NCI-H510A (cell line): ENCODE measurements at places on chromosomes 16 and 17.

GRCh38 chr17:11744696-11745095, 146.4 kb downstream of the DNAH9 start:
- DNase-seq, result no peak

DNA sequence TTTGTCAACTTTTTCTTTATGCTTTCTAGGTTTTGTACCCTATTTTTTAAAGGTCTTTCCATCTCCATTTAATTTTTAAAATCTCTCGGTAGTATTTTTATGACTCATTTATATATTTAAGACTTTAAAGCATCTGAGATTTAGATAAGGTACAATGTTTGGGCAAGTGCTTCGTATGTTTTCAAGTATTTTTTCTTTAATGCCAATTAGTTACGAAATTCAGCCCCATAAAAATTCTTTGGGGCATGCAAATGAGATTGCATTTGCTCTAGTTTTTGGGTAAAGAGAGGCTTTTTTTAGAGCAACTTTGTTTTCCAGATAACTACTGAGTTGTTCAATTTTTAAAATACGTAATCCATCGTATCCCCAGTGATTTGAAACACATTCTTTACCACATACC, 65.3 kb upstream of the CRHR1 start:
- DNase-seq, result no peak

- peak; percentile 3 for DNase-seq
Observed at GRCh38 chr17:70523426-70523825, 354.1 kb downstream of the KCNJ2 start.

GRCh38 chr16:84461413-84462295, 42.8 kb downstream of the MEAK7 start:
- no peak for DNase-seq

DNA sequence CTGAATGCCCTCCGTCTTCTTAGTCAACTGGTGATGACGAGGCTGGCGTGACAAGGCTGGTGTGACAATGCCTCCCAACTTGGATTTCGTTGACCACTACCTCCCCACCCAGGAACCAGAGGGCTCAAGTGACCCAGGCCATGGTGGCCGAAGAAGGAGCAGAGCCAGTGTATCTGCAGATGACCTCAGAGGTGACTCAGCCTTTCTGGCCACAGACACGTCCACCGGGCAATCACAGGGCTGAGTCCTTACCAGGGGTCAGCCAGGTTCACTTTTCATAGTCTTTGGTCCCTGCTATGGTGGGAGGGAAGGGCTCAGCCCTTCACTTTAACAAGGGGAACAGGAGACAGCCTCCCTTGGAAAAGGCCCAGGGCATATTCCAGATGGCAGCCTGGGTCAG, 116.3 kb downstream of the MAF start:
- DNase-seq, result no peak

GRCh38 chr16:25063102-25063501, 47.9 kb upstream of the ARHGAP17 start:
- no peak for DNase-seq

DNA sequence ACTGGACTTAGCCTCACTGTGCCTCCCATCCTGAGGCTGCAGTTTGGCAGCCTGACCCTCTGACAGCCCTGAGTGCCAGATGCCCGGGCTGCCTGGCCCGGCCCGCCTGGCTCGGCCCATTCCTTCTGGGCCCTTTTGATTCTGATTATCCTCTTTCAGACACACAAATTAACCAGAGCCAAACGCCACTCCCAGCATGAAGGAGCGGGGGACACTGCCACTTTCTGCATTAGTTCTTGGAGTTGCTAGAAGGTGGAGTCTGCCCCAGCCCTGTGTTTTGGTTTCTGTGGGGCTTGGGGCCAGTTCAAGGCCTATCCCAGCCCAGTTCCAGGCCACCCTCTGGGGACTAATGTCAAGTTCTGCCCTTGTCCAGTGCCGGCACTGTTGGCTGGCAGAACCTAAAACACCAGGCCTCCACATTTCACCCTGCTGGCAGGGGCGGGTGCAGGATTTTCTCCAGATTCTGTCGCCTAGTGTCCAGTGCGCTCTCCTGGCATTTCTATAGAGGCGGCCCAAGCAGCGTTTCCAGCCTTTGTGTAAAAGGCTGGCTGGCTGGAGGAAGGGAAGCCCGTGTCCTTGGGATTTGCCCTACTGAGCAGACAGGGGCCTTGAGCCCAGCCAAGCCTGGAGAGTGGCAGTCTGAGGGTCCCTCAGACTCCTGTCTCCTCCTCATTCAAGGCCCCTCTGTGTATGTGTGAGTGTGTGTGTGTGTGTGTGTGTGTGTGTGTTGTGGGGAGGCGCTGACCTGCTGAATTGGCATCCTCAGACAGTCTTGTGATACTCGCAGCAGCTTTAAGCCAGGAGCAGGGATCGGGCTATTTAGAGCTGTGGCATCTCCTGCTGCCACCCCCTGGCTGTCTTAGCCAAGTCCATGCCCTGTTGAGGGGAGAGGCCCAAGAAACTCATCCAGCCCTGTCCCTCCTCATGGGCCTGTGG, 21.4 kb downstream of the PLCD3 start:
- DNase-seq, result no peak
